H9 (cell line): ENCODE measurements at places on chromosomes 7 and 10. TPM values are rescaled to one million over a fixed set of nuclear protein-coding genes. Genes with fewer than 3 reads are reported as not detected.

The TET1 gene
- total RNA-seq = 52.1 and 53.4 TPM in 2 replicates

The OR2F1 gene
- total RNA-seq = not detected in 2 replicates

The SYCE1 gene
- not detected in 2 replicates for total RNA-seq

The SAP25 gene
- total RNA-seq = 4.2 and 5.1 TPM in 2 replicates

The DGKI gene
- 0.55 and 0.77 TPM in 2 replicates for total RNA-seq

The CUEDC2 gene
- 41.2 and 43.0 TPM in 2 replicates for total RNA-seq

The NXPH1 gene
- total RNA-seq = 0.11 and 0.15 TPM in 2 replicates

The LIPN gene
- total RNA-seq = not detected in 2 replicates

The WIPF3 gene
- 11.6 and 11.8 TPM in 2 replicates for total RNA-seq

The MYL7 gene
- total RNA-seq = 4.9 and 5.7 TPM in 2 replicates

The SPDYE11 gene
- total RNA-seq = not detected in 2 replicates

The ACTL6B gene
- total RNA-seq = 0.33 and 0.50 TPM in 2 replicates

The VIM gene
- 232 and 240 TPM in 2 replicates for total RNA-seq

The LRIT1 gene
- not detected in 2 replicates for total RNA-seq

The LLCFC1 gene
- total RNA-seq = not detected in 2 replicates

The CYP3A4 gene
- total RNA-seq = not detected in 2 replicates

The HIBADH gene
- total RNA-seq = 20.8 and 23.2 TPM in 2 replicates

The DNAJC30 gene
- total RNA-seq = 8.1 and 8.7 TPM in 2 replicates

The CBX3 gene
- 287 and 288 TPM in 2 replicates for total RNA-seq

The FAM149B1 gene
- total RNA-seq = 16.8 and 17.9 TPM in 2 replicates

The CYP2W1 gene
- not detected in 2 replicates for total RNA-seq

The RBP3 gene
- not detected in 2 replicates for total RNA-seq

The TDRD1 gene
- total RNA-seq = 0.15 TPM in 1 of 2 replicates, not detected in the other

The NCF1 gene
- 0.33 and 0.63 TPM in 2 replicates for total RNA-seq

The CARD11 gene
- total RNA-seq = 20.0 and 22.3 TPM in 2 replicates

The ASB10 gene
- total RNA-seq = not detected in 2 replicates

The WNT8B gene
- not detected in 2 replicates for total RNA-seq

The STAG3 gene
- total RNA-seq = 2.6 and 3.1 TPM in 2 replicates

The VIPR2 gene
- total RNA-seq = 1.5 and 1.6 TPM in 2 replicates

The TBC1D12 gene
- 1.9 and 2.0 TPM in 2 replicates for total RNA-seq

The OR2A12 gene
- not detected in 2 replicates for total RNA-seq

The CDHR3 gene
- total RNA-seq = 3.3 and 3.8 TPM in 2 replicates

The INA gene
- 14.0 and 14.3 TPM in 2 replicates for total RNA-seq

The NUTM2D gene
- 2.3 and 3.5 TPM in 2 replicates for total RNA-seq

The GDF2 gene
- not detected in 2 replicates for total RNA-seq

The CPA2 gene
- 0.29 TPM in 1 of 2 replicates, not detected in the other for total RNA-seq

The KAZALD1 gene
- 2.9 and 3.6 TPM in 2 replicates for total RNA-seq

The ADAM22 gene
- total RNA-seq = 8.6 and 8.7 TPM in 2 replicates

The WNT2 gene
- total RNA-seq = not detected in 2 replicates

The SEMA3E gene
- total RNA-seq = 0.39 and 0.61 TPM in 2 replicates

The AKR1D1 gene
- 0.31 and 0.48 TPM in 2 replicates for total RNA-seq

The EN2 gene
- total RNA-seq = 0.07 and 0.15 TPM in 2 replicates

The PALD1 gene
- total RNA-seq = 21.1 and 21.6 TPM in 2 replicates

The FGFR2 gene
- total RNA-seq = 133 and 135 TPM in 2 replicates

The GOLGA7B gene
- total RNA-seq = 0.02 and 0.04 TPM in 2 replicates

The CDC14C gene
- total RNA-seq = not detected in 2 replicates

The THSD7A gene
- total RNA-seq = 0.42 and 0.88 TPM in 2 replicates

The TRPV5 gene
- not detected in 2 replicates for total RNA-seq

The GDF10 gene
- 0.20 TPM in 1 of 2 replicates, not detected in the other for total RNA-seq

The ZPBP gene
- not detected in 2 replicates for total RNA-seq

The VTI1A gene
- total RNA-seq = 21.8 and 22.0 TPM in 2 replicates

The UNCX gene
- total RNA-seq = not detected in 2 replicates
